ENCODE measurements at places on chromosomes 4 and X. TPM values are rescaled to one million over a fixed set of nuclear protein-coding genes. Genes with fewer than 3 reads are reported as not detected.

DNA sequence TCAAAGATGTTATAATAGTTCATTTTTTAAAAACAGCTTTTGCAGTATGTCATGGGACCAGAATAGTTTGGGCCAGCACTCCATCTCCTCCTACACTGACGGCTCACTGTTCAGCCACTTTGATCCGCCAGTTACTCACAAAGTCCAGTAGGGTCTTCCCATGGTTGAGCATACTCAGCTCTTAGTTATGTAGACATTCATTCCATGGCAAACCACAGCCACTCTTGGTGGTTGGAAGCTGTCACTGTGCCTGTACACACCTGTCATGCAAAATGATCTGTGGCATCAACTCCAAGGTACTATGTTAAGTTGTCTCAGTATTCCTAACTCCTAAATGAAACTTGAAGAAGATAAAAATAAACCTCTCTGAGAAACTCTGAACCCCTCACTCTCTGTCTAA is 127.2 kb downstream of the NR3C2 start:
- no peak for DNase-seq

Gene C1QTNF7
- total RNA-seq, result not detected

Gene GPRASP2
- 2.2 TPM for total RNA-seq

GRCh38 chr4:73653695-73654106 is 33.5 kb upstream of the RASSF6 start:
- DNase-seq, result peak; percentile 15

DNA sequence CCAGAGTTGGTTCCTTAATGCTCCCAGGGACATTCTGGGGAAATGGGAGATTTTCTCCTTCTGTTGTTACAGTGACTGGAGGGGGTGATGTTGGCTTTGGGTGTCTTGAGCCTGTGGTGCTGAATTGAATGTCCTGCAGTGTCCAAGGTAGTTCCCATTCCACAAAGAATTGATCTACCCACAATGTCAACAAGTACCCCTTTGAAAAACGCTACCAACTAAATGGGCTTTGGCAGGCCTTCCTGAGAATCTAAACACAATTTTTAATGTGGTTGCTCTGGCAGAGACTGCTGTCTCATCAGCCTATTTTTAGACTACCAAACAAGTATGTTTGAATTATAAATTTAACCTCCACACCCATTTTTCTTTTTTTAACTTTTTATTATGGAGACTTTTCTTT is 69.4 kb downstream of the CCKAR start:
- DNase-seq, result no peak

DNA sequence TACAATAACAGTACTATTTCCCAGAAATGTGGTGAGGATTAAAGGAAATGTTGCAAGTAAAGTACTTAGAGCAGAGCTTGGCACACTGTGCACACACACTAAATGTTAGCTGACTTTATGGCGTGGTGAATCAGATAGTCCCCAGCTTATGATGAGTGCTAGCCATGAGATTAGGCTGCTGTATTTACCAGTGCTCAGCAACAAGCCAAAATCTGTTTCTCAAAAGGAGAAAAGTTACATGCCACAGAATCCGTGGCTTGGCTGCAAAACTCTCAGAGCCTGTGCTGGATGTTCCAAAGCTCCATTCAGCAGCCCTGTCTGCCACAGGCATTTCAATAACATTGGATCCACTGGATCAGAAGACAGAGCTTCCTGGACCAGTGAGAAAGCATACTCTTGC is 12.8 kb upstream of the STBD1 start:
- DNase-seq, result no peak

DNA sequence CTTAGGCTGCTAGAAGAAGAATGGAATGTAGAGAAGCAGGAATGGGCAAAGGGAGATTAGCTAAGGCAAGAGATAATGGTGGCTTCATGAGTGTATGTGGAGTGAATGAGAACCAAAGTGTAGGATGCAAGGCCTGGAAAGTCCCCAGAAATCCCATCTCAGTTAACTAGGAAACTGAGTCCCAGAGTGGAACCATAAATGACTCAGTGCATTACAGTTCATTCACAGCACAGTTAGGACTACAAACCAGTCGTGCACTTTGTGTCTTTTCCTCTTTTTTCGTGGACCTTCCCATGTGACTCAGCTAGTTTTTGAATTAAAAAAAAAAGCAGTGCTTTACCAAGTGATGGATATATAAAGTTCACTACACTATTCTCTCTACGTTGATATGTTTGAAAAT is 27.7 kb upstream of the REST start:
- no peak for DNase-seq

DNA sequence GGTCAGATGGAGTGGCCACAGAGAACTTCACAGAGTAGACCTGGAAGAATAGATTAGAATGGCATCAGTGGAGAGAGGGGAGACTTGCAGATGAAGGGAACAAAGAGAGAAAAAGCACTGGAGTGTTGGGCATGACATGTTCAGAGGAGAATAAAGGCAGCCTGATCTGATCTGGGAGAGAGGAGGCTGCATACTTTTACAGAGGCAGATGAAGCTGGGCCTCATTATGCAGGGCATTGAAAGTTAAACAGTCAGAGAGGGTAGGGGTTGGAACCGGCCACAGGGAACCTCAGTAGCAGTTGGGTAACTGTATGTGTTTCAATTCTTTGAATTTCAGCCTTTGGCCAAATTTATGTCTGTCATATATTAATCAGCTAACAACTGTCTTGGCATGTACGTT is 61.2 kb downstream of the SH3BGRL start:
- DNase-seq, result no peak

DNA sequence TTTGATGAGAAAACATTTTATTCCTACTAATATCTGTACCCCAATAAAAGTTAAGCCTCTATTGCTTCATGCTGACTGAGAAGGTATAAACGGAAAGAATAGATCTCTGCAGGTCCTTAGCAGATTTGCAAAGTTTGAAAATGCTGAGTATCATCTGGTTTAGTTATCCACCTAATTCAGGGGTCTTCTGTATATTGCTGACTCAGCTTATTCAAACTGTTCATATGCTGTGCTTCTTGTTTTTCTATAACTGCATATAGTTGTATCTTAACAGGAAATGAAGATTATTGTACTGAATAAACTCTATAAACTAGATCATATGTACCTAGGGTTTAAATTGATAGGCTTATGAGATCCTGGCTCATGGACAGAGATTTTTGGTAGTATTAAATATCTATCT is 23.7 kb downstream of the ZNF330 start:
- no peak for DNase-seq

DNA sequence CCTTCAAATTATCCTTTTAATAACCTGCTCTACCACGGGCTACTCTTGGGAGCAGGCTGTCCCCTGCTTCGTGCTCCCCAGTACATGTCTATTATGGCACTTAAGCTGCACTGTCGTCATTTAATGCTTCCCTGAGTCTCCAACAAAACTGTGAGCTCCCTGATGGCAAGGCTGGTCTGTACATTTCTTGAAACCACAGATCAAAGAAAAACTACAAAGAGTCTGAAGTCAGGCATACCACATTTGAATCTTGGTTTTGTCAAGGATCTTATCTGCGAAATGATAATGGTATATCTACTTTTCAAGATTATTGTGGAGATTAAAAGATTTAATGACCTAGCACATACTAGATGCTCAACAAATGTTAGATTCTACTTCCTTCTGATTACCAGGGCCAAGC is 45.7 kb downstream of the MAML3 start:
- DNase-seq, result no peak

DNA sequence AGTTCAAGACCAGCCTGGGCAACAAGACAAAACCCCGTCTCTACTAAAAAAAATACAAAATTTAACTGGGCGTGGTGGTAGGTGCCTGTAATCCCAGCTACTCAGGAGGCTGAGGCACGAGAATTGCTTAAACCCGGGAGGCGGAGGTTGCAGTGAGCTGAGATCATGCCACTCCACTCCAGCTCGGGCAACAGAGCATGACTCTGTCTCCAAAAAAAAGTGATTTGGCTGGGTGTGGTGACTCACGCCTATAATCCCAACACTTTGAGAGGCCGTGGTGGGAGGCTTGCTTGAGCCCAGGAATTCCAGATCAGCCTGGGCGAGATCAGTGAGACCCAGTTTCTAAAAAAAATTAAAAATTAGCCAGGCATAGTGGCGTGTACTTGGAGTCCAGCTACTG is 4.1 kb downstream of the OPHN1 start:
- DNase-seq, result no peak

GRCh38 chrX:133771086-133771646 is 214.2 kb downstream of the GPC3 start:
- no peak for DNase-seq

DNA sequence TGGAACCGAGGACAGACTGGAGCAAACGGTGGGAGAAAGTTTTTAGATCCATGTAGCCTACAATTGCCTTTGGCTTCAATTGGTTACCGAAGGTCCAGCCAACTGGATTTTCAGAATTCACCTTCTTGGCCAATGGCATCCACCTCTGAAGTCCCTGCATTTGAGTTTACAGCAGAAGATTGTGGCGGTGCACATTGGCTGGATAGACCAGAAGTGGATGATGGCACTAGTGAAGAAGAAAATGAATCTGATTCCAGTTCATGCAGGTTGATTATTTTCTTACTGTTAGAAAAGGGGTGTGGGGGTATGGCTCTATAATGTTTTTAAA is 702 bp downstream of the KLHL5 start:
- DNase-seq, result no peak

DNA sequence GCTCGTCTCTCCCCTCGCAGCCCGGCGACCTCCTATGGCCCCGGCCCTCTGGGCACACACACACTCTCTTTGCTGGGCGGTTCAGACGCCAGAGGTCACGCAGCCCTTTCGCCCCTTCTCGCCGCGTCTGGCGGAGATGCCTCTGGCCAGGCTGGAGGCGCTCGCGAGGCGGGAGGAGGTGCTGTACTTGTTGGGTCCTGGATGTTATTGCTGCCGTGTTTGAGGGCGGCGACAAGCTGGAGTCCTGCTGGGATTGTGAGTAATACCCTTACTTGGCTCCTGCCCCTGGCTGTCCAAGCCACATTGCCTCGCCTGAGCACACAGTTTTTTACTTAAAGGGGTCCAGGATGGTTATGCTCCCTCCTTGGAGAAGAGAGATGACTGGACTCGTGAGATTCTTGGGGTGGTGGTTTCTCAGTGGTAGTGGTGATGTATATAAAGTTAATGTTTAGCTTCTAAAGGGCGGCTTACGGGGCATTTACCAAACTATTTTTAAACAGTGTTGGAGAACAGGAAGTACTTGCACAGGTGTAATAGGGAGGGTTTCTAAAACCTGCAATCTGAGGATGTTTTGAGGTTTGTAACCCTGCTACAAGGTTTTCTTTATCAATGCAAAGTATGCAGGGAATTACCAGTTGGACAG is 572 bp downstream of the USP53 start:
- peak; percentile 72 for DNase-seq

GRCh38 chrX:114583646-114584374 is at the start of gene HTR2C:
Gene HTR2C, plus strand, starts transcription at chrX:114584086. Its CDS starts 142,851 bp downstream, at chrX:114726937.
- DNase-seq, result no peak

- DNase-seq, result no peak
Observed at GRCh38 chrX:110286106-110286505, 31.8 kb downstream of the AMMECR1 start.

Gene ADH1C
- total RNA-seq, result not detected
